NCI-H1048 (cell line): ENCODE measurements at places on chromosomes 16 and 17.

GRCh38 chr17:78507526-78507925 lies 69.7 kb downstream of the DNAH17 start:
- no peak for DNase-seq

DNA sequence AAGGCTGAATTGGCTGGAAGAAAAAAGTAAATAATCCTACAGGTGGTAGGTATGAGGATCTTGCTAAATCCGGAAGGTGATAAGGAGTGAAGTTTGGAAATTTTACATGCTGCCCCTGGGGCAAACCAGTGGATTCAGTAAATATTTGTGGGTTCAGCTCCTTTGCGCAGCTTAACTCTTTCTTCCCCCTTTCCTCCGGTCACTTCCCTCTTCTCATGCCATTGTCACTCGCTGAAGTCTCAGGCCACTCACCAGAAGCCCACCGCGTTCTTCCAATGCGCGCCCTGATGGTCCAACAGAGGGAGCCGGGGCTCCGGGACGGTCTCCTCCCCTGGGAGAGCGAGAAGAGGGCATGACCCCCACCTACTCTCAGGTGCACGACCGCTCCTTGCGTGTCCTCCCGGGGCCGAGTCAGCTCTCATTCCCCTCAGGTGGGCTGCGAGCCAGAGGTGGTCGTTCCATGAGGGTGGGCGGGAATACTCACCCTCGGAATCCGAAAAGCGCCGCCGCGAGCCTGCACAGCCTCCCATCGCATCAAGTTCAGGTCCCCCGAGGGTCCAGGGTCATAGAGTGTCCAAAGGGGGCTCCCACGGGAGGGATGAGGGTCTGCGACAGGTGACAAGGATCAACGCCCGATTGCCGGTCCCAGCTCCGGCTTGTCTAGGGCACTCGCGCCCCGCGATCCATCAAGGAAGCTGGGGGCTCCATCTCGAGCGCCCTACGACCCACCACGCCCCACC lies 474 bp downstream of the CLN3 start:
- DNase-seq = no peak

GRCh38 chr16:19804538-19805323 lies 79.9 kb downstream of the GPRC5B start:
- no peak for DNase-seq

GRCh38 chr17:56810343-56810742 lies 23.4 kb downstream of the C17orf67 start:
- DNase-seq = no peak

- no peak for DNase-seq
Measured at GRCh38 chr17:49889500-49889899, 41.6 kb upstream of the TAC4 start.

GRCh38 chr17:10702574-10702973 lies 5.2 kb downstream of the ADPRM start:
- DNase-seq = no peak
